ENCODE measurements at places on chromosomes 3 and 15. TPM values are rescaled to one million over a fixed set of nuclear protein-coding genes. Genes with fewer than 3 reads are reported as not detected.

DNA sequence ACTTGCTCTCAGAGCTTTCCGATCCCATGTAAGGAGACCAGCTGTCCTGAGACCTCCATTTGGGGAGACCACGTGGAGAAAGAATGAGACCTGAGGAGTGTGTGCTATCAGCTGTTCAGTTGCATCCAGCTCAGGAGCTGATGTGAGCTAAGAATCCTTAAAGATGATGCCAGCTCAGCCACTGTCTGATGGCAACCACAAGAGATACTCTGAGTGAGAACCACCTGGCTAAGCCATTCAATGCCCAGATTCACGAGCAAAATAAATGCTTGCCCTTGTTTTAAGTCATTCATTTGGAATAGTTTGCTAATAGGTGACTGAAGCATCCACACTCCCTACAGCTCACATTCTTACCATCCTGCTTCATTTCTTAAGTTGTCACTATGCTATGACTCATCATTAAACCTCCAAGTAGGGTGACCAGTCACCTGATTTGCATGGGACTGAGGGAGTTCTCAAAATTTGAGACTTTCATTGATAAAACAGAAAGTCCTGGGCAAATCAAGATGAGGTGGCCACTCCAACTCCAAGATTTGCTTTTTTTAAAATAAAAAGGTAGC is 56.4 kb downstream of the SPTSSB start:
- DNase-seq, result peak; percentile 22

DNA sequence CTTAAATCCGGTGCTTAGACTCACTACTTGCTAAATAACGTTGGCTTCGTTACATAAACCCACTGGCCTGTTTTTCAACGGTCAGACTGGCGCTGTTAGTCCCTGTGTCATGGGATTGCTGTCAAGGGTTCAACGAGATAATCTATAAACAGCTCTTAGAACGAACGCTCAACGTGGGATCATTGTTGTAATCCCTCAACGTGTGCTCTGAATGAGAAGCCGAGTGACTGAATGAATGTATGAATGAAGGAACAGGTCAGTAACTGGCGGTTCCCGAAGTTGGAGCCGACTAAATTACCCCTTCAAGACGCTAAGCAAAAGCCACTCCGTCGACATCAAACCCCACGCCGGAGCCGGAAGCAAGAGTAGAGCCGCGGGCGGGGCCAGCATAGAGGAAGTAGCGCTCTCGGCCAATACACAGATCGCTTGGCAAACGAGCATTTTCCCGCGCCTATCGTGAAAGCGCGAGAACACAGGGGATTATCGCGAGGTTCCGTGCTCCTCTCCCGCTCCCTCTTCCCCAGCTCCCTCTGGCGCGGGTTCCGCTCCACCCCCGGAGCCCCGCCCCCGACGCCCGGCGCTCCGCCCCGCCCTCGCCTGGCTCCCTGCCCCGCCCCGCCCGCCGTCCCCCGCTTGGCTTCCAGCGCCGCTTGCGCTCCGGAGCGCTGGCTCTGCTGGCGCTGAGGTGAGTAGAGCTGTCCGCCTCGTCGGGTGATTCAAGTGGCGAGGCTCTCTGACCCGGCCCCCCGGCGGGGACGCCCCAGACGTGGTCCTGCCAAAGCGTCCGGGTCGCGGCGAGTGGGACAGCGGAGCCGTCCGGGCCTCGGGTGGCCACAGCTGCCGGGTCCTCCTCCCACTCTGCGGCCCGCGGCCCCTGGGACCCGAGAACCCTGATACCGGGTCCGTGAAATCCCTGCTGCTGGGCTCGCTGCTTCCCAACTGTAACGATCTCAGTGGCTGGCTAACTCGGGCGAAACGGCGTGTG is at the start of gene LRRC28:
LRRC28 (plus strand) TSS at position 625 of the 985 bp plus-strand sequence. CDS start 4,477 bp downstream, outside the sequence.
- DNase-seq, result peak; percentile 100

DNA sequence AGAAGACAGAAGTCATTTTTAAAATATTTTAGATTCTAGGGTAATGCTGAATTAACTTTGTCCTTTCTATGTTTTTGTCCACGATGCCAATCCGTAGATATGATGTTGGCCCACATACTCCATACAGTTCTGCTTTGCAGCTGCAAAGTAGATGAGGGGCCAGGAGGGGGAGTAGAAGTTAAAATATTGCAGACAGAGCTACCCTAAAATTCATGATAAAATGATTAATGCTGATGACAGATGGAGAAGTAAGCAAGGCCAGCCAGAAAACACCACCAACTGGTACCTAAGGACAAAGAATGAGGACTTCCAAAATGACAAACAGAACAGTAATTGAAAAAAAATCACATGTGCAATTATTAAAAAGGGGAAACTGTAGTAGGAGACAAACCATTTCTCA is 756.6 kb upstream of the ARPP21 start:
- DNase-seq, result no peak

DNA sequence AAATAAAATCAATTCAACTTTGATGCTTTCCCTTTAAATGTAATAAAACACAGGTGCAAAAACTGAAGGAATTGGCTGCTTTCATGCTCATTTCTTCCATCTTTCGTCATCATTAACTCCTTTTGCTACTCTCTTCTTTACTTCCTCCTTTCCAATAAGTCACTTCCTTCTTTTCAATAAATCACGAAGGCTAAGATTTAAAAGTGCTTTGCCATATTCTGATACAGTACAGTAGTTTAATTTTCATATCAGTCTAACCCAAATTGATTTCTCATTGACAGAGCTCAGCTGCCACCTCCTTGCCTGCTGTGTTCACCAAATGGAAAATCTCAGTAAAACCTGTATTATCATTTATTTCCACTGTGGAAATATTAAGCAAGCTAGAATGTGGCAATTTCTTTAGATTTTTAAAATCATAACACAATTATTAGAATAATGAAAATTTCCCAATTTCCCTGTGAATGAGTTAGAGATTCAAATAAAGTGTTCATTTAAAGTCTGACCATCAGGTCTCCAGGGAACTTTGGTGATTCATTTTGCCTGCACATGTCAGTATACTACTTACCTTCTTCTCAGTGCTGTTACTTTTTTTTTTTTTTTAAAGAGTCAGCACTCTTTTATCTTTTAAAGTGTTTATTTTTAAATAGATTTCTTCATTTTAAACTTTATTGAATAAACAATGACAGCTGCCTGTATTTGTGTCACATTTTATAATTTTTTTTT is 41.6 kb downstream of the NANOGP8 start:
- no peak for DNase-seq

GRCh38 chr15:87667643-87668042 is 588.9 kb downstream of the NTRK3 start:
- DNase-seq, result no peak

DNA sequence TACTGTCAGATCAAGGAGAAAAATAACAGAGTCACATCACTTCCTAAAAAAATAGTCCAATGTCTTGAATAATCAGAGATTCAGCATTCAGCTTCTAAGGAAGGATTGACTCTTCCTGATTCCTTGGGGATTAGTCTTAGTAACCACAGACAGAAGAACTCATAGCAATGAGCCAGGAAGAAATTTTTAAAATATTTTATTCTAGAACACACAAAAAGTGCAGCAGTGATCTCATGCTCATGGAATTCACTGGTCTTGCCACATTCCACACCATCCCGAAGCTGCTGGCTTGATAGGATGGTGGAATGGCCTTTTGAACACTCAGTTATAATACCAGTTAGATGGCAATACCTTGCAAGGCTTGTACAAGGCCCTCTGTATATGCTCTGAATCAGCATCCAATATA is 43.0 kb upstream of the ABI3BP start:
- DNase-seq, result peak; percentile 78

DNA sequence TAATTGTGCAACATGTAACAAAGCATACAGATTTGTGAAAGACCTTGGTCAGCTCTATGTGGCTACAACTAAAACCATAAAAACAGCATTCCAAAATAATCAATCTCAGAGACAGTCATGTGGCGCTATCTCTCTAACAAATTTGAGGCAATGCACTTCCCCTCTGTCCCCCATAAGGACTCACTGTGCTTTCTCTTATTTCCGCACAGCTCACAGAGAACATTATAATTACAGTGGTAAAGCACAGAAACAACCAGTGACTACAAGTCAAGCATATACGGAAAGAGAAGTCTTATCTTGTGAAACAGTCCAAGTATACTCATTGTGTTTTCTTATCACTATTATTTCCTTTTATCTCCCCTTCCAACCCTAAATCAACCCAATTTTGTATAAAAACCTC is 64.3 kb downstream of the RYK start:
- no peak for DNase-seq

DNA sequence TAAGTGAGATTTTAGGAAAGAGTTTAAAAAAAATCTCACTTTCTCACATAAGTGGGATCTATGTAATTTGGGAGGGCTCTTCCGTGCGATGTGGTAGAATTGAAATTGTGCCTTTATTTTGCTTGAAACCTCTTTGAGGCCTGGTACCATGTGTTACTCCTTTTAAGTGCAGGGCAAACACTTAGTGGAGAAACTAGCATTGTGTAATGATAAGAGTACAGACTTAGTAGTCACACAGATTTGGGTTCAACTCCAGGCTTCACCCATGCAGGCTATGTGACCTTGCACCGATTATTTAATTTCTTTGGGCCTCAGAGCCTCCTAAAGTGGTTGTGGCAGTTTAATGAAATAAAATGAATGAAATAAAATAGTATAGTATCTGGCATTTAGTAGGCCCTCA is 2.4 kb downstream of the PSMA4 start:
- no peak for DNase-seq

DNA sequence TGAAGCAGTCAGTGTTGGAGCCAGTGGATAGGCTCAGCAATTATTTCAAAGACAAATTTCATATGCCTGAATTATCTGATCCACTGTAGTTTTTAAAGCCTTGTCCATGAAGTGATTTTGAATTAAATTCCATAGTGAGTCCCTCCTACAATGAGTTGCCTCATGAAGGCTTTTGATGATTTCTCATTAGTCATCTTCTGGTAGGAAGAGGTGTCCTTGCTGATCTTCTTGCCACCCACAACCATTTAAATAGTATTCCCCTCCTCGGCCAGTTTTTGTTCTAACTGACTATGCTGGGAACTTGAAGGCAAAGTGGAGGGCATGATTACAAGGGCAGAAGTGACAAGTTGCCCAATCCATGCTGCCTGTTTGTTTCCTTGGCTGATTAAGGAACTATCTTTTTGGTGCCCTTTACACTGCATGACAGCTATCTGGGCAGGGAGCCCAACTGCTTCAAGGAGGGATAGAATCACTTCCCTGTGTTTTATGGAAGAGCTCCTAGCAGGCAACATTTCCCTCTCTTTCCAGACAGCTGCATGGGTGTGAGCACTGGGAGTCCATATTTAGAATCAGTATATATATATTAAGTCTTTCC is 617.5 kb downstream of the ZPLD1 start:
- peak; percentile 51 for DNase-seq

GRCh38 chr3:197809356-197810020 is 18.4 kb downstream of the LRCH3 start:
- no peak for DNase-seq

DNA sequence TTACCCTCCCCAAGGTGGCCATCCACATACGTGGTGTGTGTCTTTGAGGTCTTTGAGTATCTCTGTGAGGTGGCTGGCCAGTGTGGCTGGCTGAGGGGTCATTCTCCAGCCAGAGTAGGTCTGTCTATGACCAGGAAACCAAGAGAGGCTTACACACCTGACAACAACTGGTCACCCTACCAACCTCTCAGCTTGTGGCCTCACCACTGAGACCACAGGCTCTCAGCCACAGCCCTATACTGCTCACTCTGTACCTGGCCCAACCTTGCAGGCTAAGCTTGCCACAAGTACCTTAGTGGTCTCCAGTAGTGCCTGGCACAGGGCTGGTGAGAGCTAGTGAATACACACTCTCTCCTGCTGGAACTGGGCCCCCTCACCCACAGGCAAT is 5.1 kb downstream of the HEMK1 start:
- DNase-seq, result no peak

DNA sequence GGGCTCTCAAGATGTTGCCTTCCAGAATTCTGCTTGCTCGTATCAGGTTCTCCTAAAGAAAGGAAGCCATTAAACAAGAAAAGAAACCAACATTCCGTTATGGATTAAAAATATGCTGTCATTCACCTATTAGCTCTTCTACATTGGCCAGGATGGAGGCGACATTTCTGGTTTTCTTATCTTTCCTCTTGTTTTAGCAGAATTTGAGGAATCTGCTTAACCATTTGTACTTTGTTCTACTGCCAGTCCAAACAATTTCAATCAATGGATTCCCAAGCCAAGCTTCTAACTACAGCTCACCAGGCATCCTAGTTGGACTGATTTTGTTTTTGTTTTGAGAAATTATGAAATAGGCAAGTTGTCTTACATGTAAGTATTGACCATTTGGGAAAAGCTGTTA is 164.6 kb upstream of the TSC22D2 start:
- DNase-seq, result no peak

GRCh38 chr15:43939070-43939469 is 112.3 kb downstream of the WDR76 start:
- DNase-seq, result peak; percentile 73

DNA sequence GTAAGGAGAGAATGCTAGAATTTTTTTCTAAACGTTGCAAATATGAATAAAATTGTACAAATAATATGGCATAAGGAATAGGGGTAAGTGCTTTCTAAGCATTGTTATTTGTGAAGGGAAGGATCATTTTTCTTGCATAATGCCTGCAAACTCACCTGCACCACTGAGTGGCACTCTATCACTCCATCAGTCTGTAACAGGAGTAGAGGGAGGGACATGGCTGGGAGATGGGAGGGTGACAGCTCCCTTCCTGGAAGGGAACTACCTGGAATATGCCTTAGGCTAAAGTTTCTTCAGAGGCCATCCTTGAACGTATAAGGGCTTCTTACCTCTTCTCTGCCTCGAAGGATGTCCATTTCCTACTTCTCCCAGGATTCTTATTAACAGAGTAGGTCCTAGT is 3.0 kb downstream of the NAALADL2 start:
- DNase-seq, result peak; percentile 86

The CCR2 gene
- not detected for total RNA-seq

The GP5 gene
- total RNA-seq, result not detected

The SEMA4B gene
- total RNA-seq, result 198 TPM

The SAXO2 gene
- 1.2 TPM for total RNA-seq

The MEGF11 gene
- total RNA-seq, result 0.51 TPM
